ENCODE measurements at places on chromosomes 4 and X.
A peak's percentile ranks its signal among the peaks of the same experiment; 100 is the strongest.

GRCh38 chrX:112867570-112867969 is 26.9 kb upstream of the AMOT start:
- no peak for DNase-seq

DNA sequence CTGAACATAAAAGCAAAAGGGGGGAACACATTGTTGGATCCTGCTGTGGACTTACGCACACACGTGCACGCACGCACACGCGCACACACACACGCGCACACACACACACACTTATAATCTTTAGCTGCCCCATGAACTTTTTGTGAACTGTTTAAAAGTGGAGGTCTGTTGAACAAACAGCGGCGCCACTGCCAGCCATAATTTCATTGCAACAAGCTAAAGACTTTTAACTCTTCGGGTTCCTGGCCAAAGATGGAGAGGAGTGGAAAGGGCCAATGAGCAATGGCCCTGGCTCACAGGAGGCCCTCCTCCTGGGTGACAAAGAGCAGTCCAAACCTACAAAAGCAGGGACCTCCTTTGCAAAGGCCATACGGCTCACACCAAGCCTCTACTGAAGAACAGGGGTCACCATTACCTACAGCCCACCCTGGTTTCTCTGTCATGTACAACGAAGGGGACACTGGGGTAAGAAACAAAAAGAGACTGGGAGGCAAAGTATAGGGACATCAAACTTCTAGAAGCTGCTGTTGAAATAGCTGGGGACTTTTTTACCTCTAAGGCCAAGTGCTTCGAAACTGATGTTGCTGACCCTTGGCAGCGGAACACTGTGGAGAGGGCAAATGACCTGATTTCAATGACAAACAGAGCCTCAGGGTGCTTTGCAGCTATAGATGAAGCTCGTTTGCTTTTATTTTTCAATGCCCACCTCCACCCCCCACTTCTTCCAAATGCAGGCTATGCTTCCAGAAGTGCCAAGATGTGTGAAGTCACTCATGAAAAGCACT is 16.7 kb downstream of the BCOR start:
- DNase-seq: no peak

DNA sequence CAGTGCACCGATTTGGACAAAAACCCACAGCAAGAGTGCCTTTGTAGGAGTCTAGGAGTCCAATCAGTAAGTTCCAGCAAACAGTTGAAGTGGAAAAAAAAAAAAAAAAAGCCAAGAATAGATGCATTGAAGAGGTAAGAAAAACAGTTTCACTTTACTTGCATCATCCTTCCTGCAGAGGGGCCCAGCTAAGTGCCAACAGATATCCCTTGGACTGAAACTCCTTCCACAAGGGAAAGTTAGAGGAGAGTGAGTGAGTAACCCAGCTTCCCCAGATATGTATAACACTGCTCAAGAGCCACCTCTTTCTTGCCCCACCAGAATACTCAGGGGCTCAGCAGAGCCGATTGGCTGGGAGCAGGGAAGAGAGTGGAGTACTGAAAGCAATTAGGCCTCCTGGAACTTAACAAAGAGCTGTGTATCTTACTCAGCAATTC is 617.7 kb upstream of the SMIM31 start:
- DNase-seq: no peak

DNA sequence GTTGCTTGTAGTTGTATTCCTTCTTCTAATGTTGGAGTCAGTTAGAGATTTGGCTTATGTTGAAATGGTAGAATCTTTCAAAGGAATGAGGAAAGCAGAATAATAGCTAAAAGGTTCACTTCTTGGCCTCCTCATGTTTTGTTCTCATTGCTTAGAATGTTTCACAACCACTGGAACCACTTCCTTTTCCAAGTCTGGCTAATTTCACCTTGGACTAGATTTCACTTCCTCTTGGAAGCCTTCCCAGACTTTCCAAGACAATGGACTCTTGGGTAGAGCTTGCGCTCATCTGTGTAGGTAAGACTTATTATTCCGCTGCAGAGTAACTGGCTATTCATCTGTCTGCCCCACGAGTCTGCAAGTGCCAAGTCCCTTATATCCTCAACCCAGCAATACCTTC is 8.3 kb downstream of the SPATA18 start:
- no peak for DNase-seq

- DNase-seq: peak; percentile 55
Observed at GRCh38 chr4:8468746-8469535, 28.4 kb downstream of the TRMT44 start.

- no peak for DNase-seq
Observed at GRCh38 chrX:93591398-93591797, 82.0 kb downstream of the NAP1L3 start.

DNA sequence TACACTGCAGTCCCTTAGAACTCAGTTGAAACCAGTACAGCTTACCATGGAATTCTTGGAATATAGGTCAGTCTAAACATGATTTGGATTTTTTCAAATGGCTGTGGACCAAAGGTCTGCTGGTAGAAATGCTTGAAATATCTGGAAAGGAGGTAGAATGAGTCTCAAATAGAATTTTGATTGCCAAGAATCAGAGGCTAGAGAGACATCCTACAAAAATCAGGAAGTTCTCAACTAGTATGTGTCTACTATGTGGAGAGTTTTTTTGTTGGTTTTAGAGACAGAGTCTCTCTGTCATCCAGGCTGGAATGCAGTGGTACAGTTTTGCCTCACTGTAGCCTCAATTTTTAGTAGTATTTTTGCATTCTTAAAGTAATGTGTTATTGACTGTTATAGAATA is 53.6 kb downstream of the PAQR3 start:
- DNase-seq: no peak
